ENCODE measurements at places on chromosomes 7 and 10. TPM values are rescaled to one million over a fixed set of nuclear protein-coding genes. Genes with fewer than 3 reads are reported as not detected.

The ASB15 gene
- total RNA-seq: not detected

The RNF32 gene
- 3.8 TPM for total RNA-seq

GRCh38 chr10:80660266-80660665 is 122.6 kb downstream of the SH2D4B start:
- DNase-seq: no peak

- no peak for DNase-seq
These were observed 124.4 kb downstream of the AMPH start for GRCh38 chr7:38506756-38507155.

GRCh38 chr7:84047085-84047484 is 147.5 kb downstream of the SEMA3A start:
- DNase-seq: no peak

DNA sequence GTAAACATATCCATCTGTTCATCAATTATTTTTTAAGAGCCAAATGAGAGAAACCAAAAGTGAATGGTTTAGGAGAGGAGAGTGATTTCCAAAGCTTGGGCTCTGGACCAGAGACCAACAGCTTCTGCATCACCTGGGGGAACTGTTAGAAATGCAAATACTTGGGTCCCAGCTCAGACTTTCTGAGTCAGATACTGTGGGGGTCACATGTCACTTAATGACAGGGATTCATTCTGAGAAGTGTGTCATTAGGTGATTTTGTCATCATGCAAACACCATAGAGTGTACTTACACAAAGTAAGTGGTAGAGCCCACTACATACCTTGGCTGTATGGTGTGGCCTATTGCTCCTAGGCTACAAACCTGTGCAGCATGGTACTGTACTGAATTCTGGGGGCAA is 128.5 kb upstream of the PRR15 start:
- no peak for DNase-seq

- no peak for DNase-seq
These were observed 12.7 kb downstream of the TAS2R38 start for GRCh38 chr7:141960687-141961422.

DNA sequence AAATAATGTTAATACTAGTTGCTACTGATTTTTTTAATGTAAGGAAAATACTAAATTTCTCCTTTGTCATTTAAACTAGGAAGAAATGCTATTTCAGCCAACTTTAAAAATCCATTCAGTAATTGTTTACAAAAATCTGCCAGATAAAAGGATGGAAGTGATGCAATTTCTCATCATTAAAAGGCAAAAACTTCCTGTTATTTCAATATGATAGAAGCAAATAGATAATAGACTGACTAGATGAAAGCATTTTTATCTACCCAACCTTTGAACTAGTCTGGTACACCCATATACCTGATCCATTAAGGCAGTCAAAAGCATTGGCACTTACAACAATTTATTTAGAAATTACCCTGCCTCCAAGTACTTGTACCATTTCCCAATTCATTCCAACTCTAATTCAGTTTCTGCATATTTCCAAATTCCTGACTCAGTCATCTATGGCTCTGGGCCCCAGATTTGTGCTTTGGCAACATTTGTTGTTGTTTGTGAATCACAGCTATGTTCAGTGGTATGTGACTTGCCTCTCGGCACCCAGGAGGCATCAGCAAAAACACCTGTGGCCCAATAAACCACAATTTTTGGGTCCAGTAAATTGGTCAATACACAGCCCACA is 482.6 kb upstream of the SEMA3A start:
- DNase-seq: no peak

- DNase-seq: no peak
These were observed 325.7 kb upstream of the BMPER start for GRCh38 chr7:33579673-33579960.

GRCh38 chr7:37645282-37646050 is 38.1 kb upstream of the GPR141 start:
- no peak for DNase-seq

Data from Peyer's patch (tissue), 4 donors.